Stimulated activated CD8-positive, alpha-beta memory T cell treated with anti-CD3 and anti-CD28 coated beads, Interleukin-2, amount 100 ng/mL, for 1 hour (primary cell): ENCODE measurements at places on chromosomes 1 and 21.

GRCh38 chr21:25385911-25386474, 221.3 kb downstream of the MRPL39 start:
- no peak for DNase-seq

GRCh38 chr1:2506901-2507565, 19.4 kb downstream of the PANK4 start:
- no peak for DNase-seq

DNA sequence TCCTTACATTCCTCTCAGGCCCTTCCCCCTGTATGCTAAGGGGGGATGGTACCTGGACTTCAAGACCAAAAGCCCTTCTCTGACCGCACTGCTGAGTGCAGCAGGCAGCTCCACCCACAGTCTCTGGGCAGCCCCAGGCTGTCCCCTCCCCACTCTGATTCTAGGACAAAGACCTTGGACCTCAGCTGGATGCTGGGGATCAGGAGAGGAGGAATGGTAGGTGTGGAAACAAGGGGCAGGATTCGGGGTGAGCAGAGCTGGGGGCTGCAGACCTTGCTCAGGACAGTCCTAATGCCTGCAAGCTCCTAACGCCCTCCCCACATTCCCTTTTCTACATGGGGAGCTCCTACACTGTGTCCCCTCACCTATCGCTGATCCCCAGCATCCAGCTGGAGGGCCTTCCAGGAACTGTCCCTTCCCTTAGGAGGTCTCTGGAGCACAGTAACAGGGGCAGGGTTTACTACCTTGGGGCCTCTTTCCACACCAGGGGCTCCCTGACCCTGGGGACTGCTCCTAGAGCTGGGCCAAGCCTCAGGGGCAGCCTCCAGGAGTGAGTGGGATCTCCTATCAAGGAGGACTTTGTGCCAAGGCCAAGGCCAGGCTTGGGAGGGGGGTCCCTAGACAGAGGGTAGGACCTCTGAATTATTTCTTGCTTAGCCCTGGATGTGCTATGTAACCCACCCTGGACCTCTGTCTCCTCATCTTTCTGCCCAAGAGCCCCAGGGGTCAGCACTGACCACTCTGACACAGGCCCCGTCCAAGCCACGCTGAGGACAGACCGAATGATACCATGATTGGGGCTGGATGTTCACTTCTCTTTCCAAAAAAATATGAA, 5.6 kb downstream of the CLDN19 start:
- no peak for DNase-seq

- DNase-seq = no peak
Observed at GRCh38 chr1:192598589-192598988, 23.0 kb downstream of the RGS1 start.

GRCh38 chr1:61642475-61643232, 82.3 kb downstream of the TM2D1 start:
- no peak for DNase-seq

DNA sequence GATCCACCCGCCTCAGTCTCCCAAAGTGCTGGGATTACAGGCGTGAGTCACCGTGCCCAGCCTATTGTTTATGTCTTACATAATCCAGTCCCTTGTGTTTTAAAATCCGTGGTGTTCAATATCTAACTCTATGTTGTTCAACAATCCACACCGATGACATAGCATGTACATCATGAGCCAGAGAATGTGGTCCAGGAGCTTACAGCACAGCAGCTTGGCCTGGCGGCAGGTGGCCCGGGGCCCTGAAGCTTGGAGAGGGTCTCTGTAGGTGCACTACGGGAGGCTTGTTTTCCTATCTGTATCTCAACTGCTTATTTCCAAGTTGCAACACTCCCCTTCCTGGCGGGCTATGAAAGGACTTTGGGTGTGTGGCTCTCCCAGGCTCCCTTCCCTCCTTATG, 138.4 kb downstream of the ADSS2 start:
- no peak for DNase-seq

DNA sequence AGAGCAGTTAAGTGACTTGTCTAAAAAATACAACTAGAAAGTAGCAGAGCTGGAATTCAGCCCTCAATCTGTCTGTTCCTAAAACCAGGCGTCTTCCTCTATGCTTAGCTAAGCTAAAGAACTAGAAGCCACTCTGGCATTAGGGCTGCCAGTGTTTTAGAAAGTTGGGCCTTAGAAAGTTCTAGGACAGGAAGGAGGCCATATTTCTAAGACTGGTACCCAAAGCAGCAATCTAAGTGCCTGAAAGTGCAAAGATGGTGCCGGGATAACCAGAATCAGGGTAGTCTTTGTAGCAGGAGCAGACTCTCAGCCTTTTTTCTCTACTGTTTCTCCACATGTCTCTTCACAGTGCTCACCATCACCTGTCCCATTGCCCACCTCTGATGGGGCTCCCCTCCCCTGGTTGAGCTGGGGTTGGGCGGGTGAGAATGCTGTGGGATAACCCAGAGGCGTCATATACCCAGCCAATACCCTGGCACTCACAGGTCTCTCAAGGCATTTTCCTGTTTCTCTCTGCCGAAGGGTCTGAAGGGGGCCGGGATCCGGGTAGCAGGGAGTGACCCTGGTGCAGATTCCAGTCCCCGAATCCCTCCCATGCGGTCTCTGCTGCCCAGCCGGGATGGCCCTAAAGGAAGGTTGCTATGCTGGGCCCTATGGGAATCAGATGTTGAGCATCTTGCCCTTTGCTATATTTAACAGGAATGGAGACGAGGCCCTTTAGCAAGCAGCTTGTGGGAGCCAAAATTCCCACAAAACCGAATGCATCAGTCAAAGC, 1.1 kb upstream of the RCSD1 start:
- no peak for DNase-seq

DNA sequence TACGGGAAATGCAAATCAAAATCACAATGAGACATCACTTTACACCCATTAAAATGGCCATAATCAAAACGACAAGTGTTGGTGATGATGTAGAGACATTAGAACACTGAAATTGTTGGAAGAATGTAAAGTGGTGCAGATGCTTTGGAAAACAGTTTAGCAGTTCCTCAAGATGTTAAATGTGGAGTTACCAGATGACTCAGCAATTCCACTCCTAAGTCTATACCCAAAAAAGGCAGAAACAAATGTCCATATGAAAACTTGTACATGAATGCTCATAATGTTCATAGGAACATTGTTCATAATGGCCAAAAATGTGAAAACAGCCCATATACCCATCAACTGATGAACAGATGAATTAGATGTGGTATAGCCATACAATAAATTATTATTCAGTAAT, 267.4 kb downstream of the KCNH1 start:
- no peak for DNase-seq

DNA sequence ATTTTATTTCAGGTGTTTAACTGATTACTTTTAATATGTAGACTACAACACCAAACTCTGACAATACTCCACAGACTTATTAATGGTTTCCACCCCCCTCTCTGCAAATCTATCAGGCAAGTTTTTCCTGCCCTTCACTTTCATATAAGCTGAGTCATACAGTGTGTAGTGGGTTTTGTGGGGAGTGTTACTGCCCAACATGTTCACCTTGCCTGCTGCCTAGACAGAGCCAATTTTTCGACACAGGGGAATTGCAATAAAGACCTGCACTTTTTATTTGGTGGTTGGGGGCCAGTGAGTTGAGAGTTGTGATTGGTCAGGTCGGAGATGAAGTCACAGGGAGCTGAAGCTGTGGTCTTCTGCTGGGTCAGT, 119.7 kb downstream of the PPIAL4G start:
- no peak for DNase-seq

DNA sequence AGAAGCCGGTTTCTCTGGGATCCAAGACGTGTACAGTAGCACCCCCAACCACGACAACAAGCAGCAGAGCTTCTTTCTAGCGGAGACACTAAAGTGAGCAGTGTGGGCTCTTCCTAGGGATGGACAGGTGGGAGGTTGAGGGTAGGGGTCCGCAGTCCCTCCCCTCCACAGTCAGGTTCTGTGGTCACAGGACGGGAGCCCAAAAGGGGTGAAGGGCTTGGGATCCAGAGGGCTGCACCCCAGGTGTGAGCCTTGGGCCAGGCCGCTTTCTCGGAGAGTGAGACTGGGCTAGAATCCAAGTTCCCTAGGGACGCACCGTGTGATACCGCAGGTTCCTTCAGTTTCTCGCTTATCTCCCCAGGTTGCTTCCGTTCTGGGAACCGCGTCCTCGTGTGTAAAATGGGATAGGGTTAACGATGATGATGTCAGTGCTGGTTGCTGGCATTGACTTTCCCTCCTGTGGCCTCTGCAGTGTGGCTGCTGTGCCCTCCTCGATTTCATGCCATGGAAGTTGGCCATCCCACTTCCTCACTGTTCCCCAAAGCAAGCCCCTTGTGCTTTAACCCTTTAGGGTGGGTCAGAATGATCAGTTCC, 17.3 kb upstream of the SELENON start:
- DNase-seq = no peak

DNA sequence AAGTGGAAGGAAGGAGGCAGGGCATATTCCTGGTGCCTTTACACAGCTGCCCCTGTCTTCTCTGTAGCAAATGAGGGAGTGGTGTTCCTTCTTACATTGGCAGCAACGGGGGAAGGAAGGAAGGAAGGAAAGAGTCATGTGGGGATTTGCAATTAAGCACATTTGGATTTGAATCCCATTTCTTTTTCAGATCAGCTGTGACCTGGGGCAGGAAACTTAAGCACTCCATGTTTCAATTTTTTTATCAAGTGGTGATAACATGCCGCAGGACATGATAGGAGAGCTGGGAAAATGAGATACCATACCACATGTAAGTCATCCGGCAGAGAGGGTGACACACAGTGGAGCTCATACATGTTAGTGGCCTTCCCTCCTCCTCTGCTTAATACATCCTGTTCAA, 186.8 kb downstream of the APP start:
- DNase-seq = no peak

GRCh38 chr1:232280910-232281309, 349.0 kb downstream of the SIPA1L2 start:
- no peak for DNase-seq

GRCh38 chr1:247111259-247111699, 7.1 kb upstream of the ZNF669 start:
- no peak for DNase-seq

GRCh38 chr1:221462345-221462744, 279.5 kb downstream of the DUSP10 start:
- no peak for DNase-seq

DNA sequence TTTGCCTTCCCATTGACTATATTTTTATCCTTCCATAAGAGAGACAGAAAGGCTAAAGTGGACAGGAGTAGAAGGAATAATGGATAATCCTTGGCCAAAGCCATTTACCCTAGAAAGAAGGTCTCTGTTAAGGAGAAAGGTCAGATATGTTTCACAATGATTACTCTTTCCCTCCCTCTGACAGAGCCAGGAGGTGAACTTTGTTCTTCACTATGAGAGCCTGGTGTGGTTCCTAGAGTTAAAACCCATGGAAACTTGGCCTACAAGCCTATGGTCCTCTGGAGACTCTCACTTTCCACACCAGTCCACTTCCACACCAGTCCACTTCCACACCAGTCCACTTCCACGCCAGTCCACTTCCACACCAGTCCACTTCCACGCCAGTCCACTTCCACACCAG, 479.9 kb upstream of the ZP4 start:
- DNase-seq = no peak

- no peak for DNase-seq
Observed at GRCh38 chr21:42391297-42391696, 4.6 kb downstream of the TMPRSS3 start.
